ENCODE measurements at places on chromosomes 3 and 15.

DNA sequence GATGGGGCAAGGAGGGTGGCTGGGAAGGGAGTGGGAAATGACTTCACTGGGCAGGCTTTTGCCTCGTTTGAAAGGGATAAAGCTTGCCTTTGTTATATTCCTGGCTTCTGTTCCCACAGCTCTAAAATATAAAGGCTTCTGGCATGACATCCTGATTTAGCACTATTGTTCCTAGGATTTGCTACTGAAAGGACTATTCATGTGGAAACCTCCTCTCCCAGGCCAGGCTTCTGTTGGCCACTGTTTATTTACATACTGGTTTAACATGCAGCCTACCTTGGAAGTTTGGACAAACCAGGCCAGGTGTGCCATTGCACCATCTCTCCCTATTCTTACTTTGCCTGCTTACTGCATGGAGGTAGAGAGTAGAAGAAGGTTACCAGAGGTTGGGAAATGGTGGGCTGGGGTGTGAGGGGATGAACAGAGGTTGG lies 2.4 kb upstream of the LMCD1 start:
- no peak for DNase-seq

- DNase-seq = no peak
These were observed 244.4 kb downstream of the ZBTB20 start for GRCh38 chr3:114902691-114903101.

DNA sequence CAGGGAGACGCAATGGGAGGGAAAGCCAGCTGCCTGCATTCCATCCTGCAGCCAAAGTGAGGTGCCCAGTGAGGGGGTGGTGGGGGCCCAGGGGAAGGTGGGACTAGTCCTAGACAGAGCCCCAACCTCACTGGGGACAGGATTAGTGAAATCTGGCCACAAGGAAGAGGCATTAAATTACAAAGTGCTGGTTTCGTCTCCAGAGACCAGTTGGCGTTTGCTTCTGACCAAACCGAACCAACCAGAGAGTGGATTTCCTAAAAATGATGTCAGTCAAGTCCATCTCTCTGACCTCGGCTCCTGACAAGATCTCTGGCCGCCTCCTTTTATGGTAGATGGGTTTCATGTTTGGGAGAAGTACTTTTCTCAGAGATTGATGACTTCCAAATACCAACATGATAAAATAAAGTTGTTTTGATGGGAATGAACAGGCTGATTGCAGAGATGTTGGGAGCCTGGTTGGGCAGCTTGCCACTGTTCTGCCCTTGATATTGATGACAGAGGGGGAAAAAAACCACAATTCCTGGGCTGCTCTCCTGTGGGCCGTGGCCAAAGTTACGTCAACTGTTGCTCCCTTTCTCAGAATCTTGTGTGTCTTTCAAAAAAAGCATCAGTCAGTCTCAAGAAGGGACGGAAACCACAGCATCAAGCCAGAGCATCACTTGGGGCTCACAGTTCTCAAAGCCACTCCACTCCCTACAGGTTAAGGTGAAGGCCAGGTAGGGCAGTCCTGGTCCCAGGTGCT lies 24.6 kb downstream of the ITGA11 start:
- no peak for DNase-seq

DNA sequence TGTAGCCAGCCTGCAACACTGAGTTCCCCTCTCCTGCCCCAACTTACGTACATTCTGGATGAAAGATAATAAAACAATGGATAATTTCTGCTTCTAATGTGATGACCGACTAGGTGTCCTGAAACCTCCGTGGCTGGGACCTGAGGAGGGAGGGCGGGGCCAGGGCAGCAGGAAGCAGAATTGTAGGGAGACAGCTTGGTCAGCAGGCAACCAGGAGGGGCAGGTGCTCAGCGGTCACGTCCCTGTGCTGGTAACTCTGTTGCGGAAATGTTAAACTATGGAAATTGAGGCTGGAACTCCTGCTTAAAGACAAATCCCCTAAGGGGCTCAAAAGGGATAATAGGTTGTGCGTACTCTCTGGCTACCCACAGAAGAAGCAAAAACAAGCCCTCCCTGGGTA lies 30.4 kb downstream of the SLC6A20 start:
- DNase-seq = no peak

DNA sequence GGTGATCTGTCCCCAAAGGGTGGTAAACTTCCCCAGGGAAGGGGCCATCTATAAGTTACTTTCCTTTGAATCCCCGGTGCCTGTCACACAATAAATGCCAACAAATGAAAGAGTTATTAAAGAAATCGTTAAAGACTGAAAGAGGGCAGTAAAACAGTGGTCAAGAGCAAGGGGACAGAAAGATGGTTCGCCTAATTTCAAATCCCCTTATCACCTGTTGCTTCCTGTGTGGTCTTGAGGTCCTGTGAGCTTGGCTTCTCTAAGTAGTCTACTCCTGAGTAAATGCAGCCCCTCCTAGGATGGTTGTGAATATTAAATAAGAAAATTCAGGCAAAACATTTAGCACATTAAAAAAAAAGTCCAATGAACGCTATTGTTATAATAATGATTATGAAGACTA lies 225.7 kb upstream of the ADAMTS9 start:
- no peak for DNase-seq

DNA sequence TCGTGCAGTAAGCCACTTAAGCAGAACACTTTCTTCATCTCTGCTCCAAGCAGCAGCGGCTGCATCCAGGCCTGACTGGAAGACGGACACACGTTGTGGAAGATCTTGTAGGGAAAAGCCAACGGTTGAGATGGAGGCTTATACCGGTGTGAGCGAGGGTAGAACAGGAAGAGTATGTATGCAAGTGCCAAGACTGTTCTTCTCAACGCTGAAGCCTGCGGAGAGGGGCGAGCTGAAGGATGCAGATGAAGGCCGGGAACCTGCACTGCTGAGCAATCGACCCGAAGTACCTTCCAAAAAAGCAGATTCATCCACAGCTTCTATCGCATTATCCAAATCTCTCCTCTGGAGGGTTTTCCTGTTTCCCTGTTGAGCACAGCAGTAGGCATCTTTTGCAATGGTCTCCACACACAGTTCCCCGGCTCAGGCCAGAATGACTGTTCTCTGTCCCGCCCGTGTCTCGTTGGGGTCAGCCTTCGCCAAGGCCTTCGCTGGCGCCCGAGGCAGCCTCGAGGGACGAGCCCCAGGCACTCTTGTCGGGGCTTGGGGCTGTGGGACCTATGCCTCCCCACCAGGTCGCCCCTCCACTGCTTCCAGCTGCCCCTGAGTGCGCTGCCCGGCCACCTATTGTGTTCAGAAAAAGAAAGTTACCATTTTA lies 22.2 kb upstream of the DYNC1LI1 start:
- DNase-seq = no peak

- DNase-seq = peak; percentile 95
These were observed 431.6 kb upstream of the RASGRP1 start for GRCh38 chr15:38996111-38996631.

- no peak for DNase-seq
These were observed 302.4 kb upstream of the PDZRN3 start for GRCh38 chr3:73927203-73927570.

GRCh38 chr3:8607234-8608040 lies 37.2 kb downstream of the SSUH2 start:
- no peak for DNase-seq

- no peak for DNase-seq
These were observed 60.2 kb upstream of the CDAN1 start for GRCh38 chr15:42796955-42797782.

DNA sequence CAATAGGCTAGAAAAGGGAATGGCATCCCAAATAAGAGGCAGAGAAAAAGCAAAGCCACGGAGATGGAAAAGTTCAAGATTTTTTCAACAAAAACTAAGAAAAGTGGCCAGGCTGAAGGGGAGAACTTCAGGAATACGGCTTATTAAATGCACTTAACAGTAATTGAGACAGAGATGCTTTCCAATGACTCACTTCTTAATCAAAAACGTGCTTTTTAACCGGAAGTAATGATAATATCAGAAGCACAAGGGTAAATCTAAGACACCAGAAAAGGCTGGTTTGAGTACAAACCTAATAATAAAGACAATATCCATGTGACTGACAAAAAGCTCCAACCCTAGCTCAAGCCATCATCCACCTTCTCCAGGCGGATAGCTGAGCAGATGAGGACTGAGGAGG lies 24.8 kb upstream of the ACTC1 start:
- no peak for DNase-seq

GRCh38 chr15:48667701-48668100 lies 22.2 kb upstream of the FBN1 start:
- no peak for DNase-seq

GRCh38 chr3:31077021-31077601 lies 182.7 kb upstream of the GADL1 start:
- peak; percentile 63 for DNase-seq

- peak; percentile 69 for DNase-seq
These were observed 60.3 kb downstream of the RGMA start for GRCh38 chr15:93028632-93029213.

GRCh38 chr3:64030741-64031140 lies 7.4 kb upstream of the PSMD6 start:
- DNase-seq = no peak

GRCh38 chr3:57019057-57019456 lies 41.4 kb upstream of the SPATA12 start:
- no peak for DNase-seq

DNA sequence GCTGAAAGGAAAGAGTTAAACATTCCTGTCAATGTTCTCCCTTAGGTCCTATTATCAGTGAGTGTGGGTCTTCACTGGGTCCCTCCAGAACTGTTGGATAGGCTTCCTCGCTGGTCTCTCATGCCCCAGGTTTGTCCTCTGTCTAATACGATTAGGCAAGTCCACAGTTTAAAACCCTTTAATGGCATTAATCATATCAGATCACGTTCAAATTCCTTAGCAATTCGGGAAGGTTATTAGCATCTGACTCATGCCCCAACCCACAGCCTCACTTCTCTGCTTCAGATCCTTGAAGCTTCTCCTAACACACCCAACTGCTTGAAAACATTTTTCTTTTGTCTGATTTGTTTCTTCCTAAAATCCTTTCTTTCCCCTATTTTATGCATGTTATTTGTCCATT lies 224.3 kb upstream of the ATP10A start:
- peak; percentile 26 for DNase-seq

DNA sequence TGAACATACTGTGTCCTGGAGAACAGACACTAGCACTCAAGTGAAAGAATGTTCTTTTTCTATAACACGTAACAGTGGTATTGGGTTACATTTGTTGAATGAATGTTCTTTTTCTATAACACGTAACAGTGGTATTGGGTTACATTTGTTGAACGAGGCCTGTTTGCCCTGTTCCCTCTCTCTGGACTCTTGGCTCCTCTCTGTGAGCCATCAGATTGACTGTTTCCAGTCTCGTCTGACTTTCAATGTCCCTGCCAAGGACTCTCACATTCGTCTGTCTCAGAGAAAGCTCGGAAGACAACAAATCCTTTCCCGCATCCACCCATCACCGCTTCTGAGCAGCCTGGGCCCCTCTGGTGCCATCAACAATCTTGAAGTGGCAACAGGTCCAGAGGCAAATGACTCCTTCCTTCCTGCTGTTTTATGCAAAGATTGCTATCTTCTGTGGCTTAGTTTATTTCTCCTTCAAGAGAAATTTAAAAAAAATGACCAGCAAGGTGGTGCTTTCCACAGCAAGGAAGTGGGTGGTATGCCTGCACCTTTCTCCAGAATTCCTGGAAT lies 8.0 kb downstream of the TMEM45A start:
- DNase-seq = no peak

DNA sequence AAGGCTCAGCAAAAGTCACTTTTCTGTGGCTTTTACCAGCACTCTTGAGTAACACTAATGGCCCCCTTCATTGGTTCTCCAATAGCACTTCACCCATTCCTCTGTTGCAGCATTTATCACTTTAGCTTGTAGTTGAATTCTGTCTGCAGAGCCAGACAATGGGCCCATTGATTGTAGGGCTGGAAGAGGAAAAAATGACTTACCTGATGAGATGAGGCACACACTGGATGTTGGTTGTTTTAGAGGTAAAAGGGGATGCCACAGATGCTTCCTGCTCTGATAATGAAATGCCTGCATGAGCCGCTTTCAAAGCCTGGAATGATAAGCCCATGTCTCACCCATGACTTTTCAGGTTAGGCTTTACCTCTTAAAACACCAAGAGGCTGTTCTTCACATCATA lies 64.3 kb downstream of the PLAAT1 start:
- no peak for DNase-seq

- no peak for DNase-seq
These were observed 689.9 kb downstream of the TUSC7 start for GRCh38 chr3:117399311-117400078.

DNA sequence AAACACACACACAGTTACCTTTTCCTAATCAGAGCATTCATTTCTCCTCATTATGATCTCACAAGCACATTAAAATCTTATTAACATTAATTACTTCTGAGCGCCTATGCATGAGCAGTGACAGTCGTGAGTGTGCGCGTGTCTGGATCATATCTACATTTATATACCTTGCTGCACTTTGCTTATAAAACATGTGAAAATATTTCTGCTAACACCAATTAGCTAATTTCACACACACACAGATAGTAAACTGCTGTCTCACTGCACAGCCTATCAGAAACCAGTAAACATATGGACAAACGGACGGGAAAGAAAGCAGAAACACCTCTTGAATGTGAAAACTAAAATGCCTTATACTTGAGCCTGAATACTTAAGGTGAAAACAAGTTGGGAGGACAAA lies 64.8 kb downstream of the ZBTB20 start:
- DNase-seq = no peak

DNA sequence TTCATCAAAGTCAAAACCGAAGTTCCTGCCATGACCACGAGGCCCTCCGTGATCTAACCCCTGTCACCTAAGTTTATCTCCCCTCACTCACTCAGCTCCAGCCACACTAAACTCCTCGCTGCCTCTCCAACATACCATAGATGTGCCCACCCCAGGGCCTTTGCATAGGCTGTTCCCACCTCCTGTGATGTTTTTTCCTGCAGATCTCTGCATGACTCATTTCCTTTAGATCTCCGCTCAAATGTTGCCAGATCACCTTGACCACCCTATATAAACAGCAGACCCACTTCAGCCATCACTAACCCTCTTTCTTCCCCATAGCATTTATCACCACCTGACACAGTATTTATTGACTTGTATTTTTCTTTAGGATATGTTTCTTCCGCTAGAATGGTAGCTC lies 58.5 kb downstream of the HRH1 start:
- DNase-seq = no peak
